Activated CD8-positive, alpha-beta memory T cell treated with anti-CD3 and anti-CD28 coated beads, Interleukin-2, amount 10 ng/mL, durations not matched to agents 7 days and 5 days (primary cell): ENCODE measurements at places on chromosomes 13 and 19. TPM values are rescaled to one million over a fixed set of nuclear protein-coding genes. Genes with fewer than 3 reads are reported as not detected.

DNA sequence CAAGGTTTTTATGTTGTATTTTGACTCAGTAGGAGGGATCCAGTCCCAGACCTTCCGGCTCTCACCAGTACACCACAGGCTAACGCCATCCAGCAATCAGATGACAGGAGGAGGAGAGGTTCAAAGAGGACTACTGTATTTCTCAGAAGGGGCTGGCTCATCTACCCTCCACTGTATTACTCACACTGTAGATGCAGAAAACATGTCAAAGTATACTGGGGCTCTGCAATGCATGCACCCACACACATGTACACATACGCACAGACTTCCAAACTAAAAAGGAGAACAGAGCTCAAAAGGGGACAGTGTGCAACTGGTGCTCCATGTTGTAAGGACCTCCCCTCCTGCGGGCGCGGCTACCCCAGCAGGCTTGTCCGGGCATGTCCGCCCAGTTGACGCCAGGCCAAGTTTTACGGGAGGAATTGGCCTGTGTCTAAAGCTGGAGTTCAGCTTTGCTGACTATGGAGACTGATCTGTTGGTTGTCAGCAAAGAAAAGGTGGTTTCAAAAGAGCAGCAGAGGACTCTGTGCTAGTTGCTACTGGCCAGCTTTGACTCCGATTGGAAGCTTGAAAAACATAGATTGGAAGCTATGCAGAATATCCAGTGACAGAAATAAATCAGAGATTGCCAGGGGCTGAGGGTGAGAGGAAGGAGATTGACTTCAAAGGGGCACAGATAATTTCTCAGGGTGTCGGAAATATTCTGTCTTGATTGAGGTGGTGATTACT lies 314.2 kb downstream of the DLEU7 start:
- peaks cover 3% of the 10 kb centered on the region for H3K36me3 ChIP-seq
- peak; percentile 47 for DNase-seq
- no peak overlapping the region for H3K4me3 ChIP-seq
- H3K27ac ChIP-seq, result no peak overlapping the region
- peaks cover 29% of the 10 kb centered on the region for H3K4me1 ChIP-seq

GRCh38 chr13:33017323-33017929 lies 1.2 kb downstream of the KL start:
- DNase-seq, result peak; percentile 79
- H3K27me3 ChIP-seq, result peaks cover 74% of the 10 kb centered on the region
- peak overlapping the region; percentile 45 for H3K27ac ChIP-seq
- peaks cover 13% of the 10 kb centered on the region for H3K4me1 ChIP-seq

ZNF93 gene
- 18.6 TPM for total RNA-seq

GRCh38 chr13:105278943-105279381 lies 1256.5 kb downstream of the EFNB2 start:
- no peak for DNase-seq
- no peak overlapping the region for H3K4me3 ChIP-seq
- no peak overlapping the region for H3K27ac ChIP-seq
- H3K4me1 ChIP-seq, result no peaks in the 10 kb centered on the region

- H3K36me3 ChIP-seq, result no peaks in the 10 kb centered on the region
- no peak overlapping the region for H3K4me3 ChIP-seq
- H3K4me1 ChIP-seq, result no peaks in the 10 kb centered on the region
- H3K27ac ChIP-seq, result no peak overlapping the region
- H3K27me3 ChIP-seq, result peaks cover 13% of the 10 kb centered on the region
These were observed 150.6 kb downstream of the LHFPL6 start for GRCh38 chr13:39452417-39452816.
